ENCODE measurements at places on chromosomes 16 and 17.
A peak's percentile ranks its signal among the peaks of the same experiment; 100 is the strongest.

- DNase-seq, result no peak
Measured at GRCh38 chr17:66652840-66653507, 181.9 kb upstream of the CACNG5 start.

DNA sequence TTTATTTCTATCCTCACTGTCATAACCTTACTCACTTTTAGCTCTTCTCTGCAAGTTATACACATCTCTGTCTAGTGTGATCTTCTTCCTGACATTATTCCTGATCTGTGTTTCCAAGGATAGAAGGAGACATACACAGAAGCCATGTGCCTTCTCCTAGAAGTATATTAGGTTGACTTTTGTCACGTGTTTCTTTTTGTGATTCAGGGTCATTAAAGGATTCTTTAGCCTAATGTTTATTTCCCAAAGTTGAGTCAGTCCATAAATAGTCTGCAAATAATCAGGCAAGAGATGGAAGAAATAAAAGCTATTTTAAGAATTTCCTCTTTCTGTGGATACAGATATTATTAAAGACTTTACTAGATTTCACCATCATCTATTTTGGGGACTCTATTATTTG is 214.1 kb upstream of the GOT2 start:
- no peak for DNase-seq

DNA sequence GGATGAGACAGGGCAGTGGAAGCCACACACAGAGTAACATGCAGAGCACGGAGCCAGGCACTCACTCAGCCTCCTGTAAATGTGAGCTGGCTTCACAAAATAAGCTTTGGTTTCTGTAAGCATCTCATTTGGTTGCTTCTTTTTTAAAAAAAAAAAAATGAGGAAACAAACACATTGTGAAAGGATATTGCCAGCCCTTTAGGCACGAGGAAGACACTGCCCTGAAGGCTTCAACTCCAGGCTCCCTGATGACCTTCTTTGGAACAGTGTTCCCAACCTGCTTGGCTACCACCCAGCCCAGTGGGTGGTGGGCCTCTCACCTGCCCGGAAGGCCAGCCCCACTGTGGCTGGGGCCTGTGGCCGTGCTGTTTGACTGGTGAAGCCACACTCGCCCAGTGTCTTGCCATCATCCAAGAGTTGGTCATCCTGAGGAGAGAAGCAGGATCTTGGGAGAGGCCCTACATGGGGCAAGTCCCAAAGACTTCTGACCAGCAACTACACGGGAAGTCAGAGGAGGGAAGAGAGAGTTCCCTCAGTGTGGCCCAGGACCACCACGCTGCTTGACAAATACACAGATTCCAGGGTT is 1.9 kb downstream of the ELOB start:
- DNase-seq, result no peak

GRCh38 chr17:57514614-57515013 is 230.5 kb downstream of the CCDC182 start:
- DNase-seq, result no peak

DNA sequence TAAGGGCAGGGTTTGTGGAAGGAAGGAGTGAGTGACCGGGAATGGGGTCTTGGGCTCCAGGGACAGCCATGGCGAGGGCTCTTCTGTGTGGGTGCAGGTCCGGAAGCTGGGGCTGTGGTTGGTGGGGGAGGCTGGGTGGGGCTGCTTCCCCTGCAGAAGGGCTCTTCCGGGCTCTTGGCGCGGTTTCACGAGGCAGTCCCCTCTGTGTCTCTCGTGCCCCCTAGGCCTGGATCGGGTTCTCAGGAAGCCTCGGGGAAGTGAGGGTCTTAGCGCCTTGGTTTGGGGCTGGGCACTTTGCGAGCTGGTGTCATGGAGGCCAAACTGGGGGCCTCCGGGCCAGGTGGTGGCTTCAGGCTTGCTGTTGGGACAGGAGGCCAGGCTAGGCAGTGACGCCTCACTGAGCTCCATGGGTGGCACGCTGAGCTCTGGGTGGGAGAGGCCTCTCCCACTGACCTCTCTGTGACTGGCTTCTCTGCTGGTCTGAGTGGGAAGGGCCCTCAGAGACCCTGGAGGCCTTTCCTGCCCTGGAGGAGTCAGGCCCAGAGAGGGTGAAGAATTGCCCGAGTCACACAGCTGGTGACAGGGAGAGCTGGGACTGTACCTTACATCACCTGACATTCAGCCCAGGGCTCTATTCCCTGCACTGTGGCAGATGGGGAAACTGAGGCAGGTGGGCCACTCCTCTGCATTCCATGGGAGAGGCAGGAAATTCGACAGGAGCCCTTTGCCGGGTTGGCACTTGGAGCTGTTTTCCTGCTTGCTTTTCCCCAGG is 8.2 kb downstream of the ADCY7 start:
- DNase-seq, result peak; percentile 27

DNA sequence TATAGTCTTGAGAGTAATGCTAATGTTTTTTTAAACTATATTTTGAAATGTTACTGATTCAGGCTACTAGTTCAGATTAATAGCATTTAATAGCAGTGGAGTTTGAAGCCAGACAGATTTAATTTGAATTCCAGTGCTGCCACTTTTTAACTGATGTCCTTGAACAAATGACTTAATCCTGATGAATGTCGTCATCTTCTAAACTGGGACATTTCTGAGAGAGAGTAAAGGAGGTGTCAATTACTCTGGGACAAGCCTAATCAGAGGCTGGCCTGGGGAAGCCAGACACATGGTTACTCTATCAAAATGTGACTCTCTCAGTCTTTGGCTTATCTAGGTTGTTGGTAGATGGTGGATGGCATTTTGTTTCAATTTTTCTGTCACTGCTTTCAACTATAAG is 246.7 kb downstream of the HS3ST3A1 start:
- DNase-seq, result no peak

GRCh38 chr17:29594519-29595090 is 1.7 kb downstream of the ANKRD13B start:
- no peak for DNase-seq

DNA sequence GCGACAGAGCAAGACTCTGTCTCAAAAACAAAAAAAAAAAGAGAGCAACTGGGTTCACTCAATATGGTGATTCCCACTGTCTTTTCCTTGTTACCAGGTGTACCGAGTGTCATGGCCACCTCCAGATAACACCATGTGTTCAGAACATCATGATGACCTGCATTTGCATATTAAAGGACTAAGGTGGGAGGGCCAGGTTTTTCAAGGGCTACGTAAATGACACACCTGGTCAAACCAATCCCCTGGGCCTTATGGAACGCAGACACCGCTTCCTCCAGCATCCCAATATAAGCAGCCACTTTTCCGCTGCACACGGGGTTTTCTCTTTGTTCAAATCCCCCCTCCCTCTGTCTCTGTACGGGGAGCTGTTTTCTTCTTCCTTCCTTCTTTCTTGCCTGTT is 29.3 kb downstream of the WSCD1 start:
- DNase-seq, result no peak

GRCh38 chr16:11673091-11674000 is 5.1 kb downstream of the SNN start:
- no peak for DNase-seq

DNA sequence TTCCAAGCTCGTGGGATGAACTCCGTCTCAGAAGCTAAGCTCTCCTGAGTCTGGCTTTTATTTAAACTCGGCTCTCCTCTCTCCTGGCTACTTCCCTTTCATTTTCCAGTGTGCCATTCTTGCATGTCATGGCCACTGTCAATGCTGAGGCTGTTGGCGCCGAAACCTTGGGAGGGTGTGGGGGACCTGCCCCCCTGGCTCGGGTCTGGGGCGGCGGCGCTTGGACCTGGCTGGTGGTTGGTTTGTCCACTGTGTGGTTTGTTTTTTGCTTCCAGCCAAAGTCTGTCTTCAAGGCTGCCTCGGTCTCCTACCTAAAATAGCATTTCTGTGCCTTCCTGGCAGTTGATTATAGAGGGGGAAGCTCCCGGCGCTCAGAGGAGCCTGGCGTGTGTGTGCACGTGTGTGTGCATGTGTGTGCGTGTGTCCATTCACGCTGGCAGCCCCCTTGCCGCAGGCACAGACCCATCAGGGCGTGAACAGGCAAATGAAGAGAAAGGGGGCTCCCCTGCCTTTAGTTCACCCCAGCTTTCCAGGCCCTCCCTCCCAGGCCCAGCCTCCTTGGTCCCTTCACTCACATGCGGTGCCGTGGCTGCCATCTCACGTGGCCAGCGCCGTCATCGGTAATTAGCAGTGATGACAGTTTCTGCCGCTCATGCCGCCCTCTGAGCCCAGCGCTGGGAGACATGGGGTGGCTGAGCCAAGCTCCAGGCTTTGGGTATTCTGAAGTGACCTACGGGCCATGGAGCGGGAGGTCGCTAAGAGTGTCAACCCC is 179.9 kb downstream of the SEC14L1 start:
- DNase-seq, result no peak

DNA sequence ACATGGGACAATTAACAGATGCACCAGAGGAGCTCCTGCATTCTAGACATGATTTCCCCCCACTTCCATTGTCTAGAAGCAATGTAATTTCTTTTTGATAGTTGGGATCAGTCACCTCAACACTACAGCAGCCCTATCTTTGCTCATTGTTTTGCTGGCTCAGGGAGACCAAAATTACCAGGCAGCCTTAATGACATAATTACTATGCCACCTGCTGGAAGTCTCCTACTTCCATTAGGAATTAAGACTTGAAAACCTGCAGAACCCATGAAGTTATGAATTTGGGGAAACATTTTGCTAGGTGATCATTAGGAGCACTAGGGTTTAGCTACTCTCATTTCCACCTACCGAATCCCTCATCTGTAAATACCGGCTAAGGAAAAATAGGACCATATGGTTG is 312.0 kb upstream of the CA10 start:
- DNase-seq, result no peak

DNA sequence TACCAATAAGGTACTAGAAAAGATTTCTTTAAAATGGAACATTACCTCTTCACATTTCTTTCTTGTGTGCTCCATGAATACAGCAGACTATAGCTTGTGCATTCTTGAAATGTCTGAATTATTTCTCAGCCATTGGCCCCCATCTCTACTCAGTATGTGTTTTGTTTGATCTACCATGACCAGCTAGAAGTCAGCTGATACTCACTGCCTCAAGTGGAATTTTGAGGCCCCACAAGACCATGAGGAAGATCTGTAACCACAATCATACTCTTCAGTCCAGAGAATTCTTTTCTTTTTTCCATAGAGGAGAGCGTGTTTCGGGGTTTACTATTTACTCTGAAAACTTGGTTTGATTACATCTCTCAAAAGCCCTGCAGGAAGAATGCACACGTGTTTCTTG is 319.1 kb downstream of the TOX3 start:
- DNase-seq, result no peak

DNA sequence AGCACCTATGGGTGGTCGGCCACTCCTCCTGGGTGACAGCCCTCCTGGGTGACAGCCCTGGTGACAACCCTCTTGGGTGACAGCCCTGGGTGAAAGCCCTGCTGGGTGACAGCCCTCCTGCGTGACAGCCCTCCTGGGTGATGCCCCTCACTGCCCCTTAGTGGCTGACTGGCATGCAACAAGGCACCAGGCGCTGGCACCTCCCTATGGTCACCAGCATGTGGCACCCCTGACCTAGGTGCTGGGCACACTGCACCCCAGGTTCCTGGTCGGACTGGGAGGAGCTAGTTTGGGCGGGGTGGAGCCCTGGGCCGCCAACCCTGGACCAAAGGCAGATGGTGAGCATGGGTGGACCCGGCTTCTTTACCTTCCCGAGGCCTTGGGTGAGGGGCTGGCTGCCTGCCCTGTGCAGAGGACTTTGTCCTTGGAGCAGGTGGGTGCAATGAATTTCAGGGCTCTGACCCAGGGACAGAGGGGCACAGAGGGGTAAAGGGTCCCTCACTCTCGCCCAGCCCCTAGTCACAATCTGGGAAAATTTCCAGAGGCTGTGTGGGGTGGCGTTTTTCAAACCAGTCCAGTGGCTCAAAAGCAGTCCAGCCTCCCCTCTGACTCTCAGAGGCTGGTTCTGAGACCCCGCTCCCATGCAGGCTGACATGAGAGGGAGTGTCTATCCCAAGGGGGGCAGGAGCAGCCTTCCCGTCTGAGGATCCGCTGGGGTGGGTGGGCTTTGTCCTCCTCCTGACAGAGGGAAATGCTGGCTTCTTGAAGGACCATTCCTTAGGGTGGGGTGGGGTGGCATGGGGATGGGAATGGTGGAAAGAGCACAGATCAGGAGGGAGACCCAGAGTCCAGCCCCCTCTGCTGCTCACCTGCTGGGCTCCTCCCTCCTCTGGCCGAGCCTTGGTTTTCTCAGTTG is 25.9 kb upstream of the TNFRSF13B start:
- peak; percentile 45 for DNase-seq

DNA sequence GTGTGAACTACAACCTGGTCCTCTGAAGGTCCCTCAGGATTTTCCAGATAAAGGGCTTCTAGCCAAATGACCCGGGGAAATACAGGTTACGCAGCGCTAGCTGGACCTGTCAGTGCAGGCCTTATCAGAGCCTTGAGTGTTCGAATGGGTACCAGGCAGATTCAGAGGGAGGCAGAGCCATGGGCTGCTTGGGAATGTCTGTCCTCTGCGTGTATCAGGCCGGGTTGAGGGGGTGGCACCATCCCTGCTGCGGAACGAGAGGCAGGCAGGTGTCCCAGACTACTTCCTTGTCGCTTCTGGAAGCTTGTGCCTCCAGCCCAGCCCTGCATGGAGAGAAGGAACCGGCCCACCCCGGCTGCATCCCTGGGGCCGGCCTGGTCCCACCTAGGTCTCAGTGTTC is 33.6 kb upstream of the SSTR5 start:
- no peak for DNase-seq

DNA sequence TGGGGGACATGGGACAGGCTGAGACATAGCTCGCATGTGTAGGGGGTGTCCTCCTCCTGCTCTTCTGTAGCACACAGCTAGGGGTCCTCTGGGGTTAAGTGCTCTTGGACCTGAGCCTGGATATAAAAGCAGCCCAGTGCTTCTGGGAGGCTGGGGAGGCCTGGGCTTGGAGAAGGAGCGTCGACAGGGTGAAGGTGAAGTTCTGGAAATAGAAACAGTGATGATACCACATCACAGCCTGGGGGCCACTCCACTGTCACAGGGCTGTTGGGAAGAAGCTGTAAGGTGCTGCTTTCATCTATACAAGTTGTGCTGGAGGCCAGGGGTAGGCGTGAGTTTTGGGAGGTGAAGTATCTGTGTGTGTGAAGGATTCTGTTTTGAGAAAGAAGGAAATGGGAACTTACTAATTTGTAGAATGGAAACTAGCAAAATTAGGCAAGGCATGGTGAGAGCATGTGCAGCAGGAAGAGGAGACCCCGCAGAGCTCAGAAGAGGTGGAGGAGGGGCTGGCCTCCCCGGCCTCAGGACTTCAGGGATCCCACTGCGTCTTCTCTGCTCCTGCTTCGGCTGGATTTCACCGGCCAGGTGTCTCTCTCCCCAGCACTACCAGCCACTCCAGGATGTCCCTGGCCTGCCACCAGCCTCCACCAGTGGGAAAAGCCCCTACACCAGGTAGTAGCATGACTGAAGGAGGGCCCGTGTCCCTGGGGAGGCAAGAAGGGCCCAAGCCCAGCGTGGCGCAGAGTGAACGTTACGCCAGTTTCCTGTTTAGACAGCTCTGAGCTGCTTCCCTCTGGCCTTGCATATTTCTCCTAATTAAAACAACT is 19.4 kb downstream of the PLCG2 start:
- DNase-seq, result no peak

DNA sequence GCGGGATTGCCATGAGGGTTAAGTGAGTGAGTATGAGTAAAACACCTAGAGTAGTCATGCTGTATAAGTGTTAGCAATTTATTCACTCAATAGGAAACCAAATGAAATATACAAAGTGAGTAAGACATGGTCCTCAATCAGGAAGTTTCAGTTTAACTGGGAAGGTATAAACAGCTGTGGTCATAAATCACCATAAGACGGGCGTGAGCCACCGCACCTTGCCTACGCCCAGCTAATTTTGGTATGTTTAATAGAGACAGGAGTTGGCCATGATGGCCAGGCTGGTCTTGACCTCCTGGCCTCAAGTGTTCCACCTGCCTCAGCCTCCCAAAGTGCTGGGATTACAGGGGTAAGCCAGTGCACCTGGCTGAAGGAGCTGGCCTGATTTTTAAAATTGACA is 27.0 kb downstream of the RNF135 start:
- no peak for DNase-seq

Measured in stimulated activated CD8-positive, alpha-beta memory T cell treated with anti-CD3 and anti-CD28 coated beads, Interleukin-2, amount 100 ng/mL, for 1 hour (primary cell).